ENCODE measurements at places on chromosomes 16 and 17.

DNA sequence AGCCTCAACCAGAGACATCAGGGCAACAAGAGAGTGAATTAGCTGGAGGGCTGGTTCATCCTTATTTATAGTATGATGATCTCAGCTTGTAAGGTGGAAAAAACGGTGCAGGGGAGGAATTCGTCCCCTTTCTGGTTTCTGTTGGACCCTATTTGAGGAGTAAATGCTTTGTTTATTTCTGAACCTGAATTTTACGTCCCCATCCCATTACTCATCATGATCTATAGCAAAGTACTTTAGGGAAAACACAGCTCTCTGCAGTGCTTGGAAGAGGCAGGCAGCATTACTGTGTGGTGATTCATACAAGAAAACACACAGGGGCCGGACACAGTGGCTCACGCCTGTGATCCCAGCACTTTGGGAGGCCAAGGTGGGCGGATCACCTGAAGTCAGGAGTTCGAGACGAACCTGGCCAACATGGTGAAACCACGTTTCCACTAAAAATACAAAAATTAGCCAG lies 8.0 kb upstream of the VAT1L start:
- peak; percentile 51 for DNase-seq

GRCh38 chr17:3965118-3965800 lies 1.0 kb upstream of the ATP2A3 start:
- DNase-seq: peak; percentile 76

GRCh38 chr17:58960068-58960467 lies 146.6 kb downstream of the TRIM37 start:
- peak; percentile 44 for DNase-seq

- no peak for DNase-seq
These were observed 168.0 kb downstream of the AATF start for GRCh38 chr17:37116671-37117185.

GRCh38 chr16:11064851-11065250 lies 120.5 kb downstream of the CLEC16A start:
- DNase-seq: peak; percentile 40

DNA sequence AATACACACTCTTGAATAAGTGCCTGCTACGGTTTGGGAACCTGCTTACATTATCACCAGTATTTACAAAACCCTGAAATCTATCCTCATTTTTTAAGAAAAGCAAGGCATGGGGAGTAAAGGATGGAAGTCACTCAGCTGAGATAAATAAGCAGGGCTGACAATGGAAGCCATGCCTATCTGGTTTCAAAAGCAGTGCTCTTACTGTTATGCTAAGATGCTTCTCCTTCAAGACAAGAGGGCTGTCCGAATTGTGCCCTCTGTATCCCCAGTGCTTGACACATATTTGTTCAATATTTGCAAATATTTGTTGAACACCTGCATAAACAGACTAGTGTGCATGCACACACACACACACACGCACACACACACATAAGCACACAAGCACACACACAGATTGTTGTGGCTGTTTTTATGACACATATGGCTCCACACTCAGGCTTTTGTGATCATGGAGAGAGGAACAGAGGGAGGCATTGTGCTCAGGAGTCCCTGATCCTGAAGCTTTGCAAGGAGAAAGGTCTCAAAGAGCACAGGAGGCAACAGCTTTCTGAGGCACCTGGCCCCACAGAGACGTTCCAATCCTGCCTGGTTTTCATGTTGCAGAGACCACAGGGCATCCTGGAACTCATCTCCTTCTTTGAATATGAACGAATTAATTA lies 401.6 kb upstream of the CDH11 start:
- DNase-seq: no peak

GRCh38 chr17:9229826-9230201 lies 208.5 kb downstream of the NTN1 start:
- no peak for DNase-seq

DNA sequence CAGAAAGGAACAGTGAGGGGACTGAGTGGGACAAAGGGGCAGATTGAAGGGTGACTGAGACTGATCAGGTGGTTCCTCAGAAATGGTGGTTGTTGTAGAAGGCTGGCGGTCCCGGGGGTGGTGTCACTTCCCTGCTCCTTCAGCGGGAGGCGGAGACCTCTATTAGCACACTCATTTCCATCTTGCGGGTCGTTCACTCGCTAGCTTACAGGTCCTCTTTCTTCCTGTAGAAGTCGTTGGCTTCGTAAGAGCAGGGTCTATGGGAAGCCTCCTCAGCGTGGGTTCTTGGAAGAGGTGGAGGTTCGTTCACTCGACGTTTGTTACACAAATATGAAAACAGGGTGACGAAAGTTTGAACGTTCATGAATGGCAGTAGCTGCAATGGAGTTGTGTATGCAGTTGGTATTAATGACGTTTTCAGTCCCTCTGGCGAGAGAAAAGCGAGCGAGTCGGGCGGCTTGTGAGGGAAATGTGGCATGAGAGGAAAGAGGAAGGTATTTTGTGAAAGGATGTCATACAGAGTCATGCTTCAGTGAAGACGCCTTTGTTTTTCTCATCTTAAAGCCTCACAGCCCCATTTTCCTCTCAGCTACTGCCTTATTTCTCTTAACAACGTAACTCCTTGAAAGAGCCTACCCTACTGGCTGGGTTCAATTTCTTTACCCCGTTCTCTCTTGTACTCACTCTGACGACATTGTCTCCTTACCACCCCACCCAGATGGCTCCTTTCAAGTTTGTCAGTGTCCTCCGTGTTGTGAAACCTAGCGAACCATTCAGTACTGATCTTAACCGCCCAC lies 667 bp downstream of the EFCAB13 start:
- DNase-seq: peak; percentile 40

DNA sequence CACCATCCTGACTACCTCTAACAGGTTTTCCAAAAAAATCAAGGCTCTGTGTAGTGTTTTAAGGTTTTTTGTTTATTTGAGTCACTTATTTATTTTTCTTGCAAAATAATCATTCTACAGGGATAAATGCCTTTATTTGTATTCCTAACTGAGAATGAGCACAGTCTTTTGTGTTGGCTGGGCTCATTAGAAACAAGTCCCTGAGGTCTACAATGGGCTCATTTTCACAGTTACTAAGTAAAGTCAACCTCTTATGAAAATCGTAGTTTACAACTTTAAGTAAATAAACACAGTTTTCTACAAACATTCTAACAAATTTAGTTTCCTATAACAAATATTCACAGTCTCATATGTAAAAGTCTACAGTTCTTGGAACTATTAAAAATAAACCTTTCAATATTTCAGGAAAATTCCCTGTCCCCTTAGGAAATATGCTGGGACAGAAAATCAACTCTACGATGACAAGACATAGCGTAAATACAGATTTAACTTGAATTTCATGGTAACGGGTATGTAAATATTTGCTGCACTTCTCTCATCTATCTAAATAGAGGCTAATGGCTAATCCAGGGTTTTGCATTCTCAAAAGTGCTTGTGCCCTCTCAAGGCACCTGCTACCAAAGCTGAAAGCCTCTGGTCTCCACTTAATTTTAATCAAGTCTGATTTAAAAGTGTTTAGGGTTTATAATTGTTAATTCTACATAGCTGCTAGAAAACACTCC lies 31.5 kb upstream of the CDH5 start:
- no peak for DNase-seq

GRCh38 chr17:16129441-16130205 lies 85.7 kb downstream of the NCOR1 start:
- no peak for DNase-seq

GRCh38 chr16:50335196-50335958 lies 33.4 kb downstream of the BRD7 start:
- DNase-seq: no peak

DNA sequence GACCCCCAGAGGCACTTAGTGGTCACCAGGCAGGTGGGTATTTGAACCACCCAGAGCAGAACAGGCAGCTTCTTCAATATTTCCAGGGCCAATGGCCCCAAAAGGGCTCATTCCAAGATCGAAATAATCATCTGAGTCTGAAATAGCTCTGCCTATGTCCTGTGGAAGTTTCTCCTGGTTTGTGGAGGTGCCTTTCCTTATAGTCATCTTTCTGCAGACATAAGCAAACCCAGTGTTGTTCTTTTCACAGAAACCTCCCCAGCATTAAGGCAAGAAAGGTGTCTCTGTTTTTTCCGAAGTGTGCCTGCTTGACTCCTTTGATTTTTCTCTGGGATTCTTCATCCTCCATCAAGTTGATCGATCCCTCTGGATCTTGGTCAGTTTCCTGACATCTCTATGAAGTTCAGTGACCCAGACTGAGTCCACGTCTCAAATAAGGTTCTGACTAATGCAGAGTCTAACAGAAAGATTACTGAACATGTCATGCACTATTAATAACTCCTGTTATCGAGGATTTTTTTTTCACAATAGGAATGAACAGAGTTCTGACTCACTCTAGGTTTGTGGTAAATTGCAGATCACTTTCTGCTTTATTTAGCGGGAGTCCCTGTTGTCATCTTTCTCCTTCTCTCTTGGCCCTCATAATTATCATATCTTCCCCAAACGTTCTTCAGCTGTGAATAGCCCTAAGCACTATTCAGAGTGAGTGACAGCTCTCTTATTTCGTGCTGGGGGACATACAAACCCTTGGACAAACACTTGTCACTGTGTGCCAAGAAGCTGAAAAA lies 1.5 kb downstream of the LRRC3C start:
- DNase-seq: peak; percentile 74

- no peak for DNase-seq
These were observed 126.0 kb downstream of the KCNJ2 start for GRCh38 chr17:70295329-70295728.

DNA sequence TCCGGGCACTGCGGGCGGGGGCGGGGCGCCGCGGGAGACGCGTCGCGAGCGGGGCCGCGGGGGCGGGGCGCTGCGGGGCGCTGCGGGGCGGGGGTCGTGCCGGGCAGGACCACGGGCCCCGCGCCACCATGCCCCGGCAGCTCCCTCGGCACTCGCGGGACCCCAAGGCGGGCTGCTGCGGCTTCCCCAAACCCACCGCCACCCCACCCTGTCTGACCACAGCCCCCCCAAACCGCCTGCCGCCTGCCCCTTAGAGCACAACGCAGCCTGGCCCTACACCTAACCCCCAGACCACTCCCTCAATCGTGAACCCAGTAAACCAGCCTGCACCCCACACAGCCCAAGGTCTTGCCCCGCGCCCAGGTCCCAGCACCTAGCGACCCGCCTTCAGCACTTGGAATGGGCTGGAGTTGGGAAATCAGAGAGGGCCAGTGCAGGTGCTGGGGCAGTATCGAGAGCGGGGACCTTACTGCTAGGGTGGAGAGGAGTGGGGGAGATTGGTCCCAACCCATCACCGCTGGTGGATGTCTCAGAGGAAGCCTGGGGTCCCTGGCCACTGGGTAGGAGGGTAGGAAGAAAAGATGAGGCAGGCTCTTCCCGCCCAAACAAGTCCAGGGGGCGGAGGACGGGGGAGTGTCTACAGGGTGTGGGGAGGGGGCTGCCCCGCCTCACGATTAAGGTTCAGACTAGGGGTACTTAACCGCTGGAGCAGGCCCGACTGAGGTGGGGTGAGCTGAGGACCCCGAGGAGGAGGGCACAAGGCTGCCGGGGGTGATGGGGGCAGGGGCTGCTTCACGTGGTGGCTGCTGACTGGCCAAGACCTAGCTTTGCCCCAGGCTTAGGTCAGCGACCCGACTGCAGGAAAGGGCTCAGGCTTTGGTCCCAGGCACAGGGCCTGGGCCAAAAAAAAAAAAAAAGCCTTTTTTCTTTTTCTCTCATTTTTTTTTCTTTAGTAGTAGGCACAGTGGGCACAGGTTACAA lies 539 bp upstream of the VAMP2 start:
- DNase-seq: no peak

GRCh38 chr17:5640726-5641125 lies 56.4 kb upstream of the NLRP1 start:
- DNase-seq: no peak

- no peak for DNase-seq
These were observed 68.9 kb upstream of the NFAT5 start for GRCh38 chr16:69496896-69497295.

DNA sequence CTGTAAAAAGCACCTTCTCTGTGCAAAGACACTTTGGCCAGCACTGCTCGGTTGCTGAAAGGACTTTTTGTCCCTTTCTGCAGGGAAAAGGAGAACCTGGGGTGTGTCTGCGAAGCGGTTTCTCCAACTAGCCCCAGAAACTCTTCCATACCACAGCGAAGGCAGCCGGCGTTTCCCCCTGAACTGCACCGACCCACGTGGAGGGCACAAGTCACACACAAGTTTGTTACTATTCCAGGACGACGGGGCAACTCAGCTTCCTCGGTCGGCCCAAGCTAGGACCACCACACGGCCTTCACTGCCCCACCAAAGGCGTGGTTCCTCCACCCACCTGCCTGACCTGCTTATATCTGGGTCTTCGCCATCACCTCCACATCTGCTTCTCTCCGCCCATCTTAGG lies 1.9 kb downstream of the RTN4RL1 start:
- no peak for DNase-seq

GRCh38 chr17:30947796-30948195 lies 23.0 kb upstream of the RNF135 start:
- DNase-seq: no peak

DNA sequence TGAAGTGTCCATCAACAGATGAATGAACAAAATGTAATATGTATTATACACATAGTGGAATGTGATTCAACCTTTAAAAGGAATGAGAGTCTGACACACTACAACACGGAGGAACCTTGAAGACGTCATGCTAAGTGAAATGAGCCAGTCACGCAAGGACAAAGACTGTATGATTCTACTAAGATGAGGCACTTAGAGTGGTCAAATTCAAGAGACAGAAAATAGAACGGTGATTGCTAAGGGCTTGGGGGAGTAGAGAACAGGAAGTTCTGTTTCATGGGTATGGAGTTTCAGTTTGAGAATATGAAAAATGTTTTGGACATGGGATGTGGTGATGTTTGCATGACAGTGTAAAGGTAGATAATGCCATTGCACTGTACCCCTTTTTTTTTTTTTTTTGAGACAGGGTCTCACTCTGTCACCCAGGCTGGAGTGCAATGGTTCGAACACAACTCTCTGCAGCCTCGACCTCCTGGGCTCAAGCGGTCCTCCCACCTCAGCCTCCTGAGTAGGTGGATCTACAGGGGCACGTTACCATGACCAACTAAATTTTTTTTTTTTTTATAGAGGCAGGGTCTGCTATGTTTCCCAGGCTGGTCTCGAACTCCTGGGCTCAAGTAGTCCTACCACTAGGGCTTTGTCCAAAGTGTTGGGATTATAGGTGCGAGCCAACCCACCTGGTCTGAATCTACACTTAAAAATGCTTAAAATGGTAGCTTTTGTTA lies 2.9 kb upstream of the CCDC102A start:
- DNase-seq: no peak

- no peak for DNase-seq
These were observed 62.3 kb downstream of the TIMM22 start for GRCh38 chr17:1059131-1059795.

GRCh38 chr17:78842881-78843565 lies 2.4 kb upstream of the USP36 start:
- DNase-seq: peak; percentile 31

DNA sequence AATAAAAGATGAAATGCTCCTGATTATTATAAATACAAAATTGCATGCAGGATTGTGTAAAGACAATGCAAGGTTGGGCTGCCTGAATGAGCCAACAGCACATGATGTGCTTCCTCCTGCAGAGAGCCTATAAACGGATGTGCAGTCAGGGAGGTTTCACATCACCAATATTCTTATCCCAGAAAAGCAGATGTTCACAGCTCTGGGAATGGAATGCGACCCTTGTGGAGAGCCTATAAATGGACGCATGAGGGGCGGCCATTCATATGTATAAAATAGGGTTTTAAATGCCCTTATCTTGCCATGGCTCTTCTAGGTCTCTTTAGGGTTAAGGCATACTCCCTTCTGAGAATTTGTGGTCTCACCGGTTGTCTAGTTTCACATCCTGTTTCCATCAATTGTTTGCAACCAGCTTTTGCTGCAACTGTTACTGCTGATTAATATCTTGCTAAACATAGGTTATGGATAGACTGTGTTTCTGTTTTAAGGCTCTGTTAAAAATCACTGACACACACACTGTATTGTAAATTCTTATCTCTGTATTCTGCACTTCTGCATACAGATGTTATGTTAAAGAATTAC lies 31.9 kb downstream of the SLFN11 start:
- no peak for DNase-seq

All from AG20443 (cell line).